ENCODE measurements at places on chromosomes 7 and 10.

- no peak for DNase-seq
Measured at GRCh38 chr7:29196191-29196590, 1.6 kb downstream of the CHN2 start.

DNA sequence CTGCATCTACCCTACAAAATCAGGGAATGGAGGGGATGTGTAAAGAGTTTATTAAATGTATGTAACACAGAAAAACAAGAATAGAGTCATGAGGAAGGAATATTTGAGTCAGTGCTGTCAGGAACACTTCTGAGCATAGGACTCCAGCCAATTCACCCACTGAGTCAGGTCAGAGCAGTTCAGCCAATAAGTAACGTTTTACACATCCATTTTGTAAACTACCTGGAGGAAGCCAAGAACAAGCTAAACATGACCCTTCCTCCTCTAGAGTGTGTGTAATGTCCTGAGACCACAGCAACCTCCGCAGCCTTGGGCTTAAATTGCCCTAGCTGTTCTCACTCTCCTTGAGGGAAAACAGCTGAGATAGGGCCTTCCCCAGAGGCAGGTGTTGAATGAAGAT lies 691.5 kb upstream of the LRRN3 start:
- no peak for DNase-seq

DNA sequence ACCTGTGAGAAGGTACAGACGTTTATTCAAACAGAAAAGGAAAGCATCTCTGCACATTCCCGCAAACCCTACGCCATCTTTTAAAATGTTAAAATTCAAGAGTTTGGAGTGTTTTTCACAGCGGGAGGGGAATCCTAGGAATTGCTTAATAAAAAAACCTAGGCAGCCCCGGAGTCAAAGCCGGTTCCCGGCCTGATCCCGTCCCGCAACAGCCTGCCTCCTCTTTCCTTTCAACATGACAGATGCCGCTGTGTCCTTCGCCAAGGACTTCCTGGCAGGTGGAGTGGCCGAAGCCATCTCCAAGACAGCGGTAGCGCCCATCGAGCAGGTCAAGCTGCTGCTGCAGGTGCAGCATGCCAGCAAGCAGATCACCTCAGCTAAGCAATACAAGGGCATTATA lies 123.0 kb upstream of the VSTM2A start:
- no peak for DNase-seq

DNA sequence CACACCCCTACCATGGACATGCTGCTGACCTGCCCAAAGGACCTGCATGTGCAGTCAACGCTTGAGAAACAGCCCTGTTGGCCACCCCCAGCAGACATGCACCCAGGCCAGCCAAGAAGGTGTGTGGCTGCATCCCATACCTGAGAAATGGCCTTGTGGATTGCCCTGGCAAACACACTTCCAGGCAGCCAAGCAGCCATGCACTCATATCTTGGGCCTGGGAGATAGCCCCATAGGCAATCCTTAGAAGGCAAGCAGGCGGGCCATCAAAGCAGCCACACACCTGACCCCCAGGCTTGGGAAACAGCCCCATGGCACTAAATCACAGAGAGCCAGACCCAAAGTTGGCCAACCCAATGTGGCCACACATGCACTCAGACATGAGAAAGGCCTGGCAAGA lies 4.9 kb upstream of the AKR1B1 start:
- DNase-seq, result no peak

GRCh38 chr7:128890306-128891109 lies 20.0 kb downstream of the KCP start:
- DNase-seq, result no peak

GRCh38 chr10:111821871-111822270 lies 361.7 kb downstream of the GPAM start:
- no peak for DNase-seq

DNA sequence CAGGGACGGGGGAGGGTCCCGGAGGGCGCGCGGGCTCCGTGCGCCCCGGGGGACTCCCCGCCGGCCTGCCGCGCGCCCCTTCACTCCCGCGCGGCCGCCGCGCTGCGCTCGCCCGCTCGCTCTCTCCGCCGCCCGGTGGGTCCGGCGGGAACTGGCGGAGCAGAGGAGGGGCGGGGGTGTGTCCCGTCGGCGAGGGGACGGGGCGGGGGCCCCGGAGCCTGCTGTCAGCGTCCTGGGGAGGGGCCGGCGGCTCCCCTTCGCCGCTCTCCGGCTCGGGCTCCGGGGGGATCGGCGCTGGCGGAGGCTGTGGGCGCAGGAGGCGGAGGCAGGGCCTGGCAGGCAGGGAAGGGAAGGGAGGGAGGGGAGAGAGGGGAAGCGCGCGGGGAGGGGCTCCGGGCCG lies at the start of gene SH3PXD2A:
TSS of gene SH3PXD2A (minus strand) at position 153 of the 400 bp plus-strand sequence. CDS start 310 bp downstream, outside the sequence.
- no peak for DNase-seq

DNA sequence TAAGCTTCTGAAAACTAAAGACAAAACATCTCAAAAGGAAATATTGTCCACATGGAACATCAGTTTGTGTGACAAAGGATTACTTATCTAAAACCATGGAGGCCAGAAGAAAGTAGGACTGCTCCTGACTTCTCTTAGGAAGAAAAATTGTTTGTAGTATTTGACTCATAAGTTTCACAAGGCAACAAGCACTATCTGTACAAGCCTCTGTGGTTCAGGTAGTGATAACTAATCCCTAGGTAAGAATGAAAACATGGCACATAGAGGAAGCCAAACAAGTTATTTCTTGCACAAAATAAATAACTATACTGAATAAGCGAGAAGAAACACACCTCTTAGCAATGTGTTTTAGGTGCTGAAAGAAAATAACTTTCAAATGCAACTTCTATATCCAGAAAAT lies 30.3 kb downstream of the TFPI2 start:
- no peak for DNase-seq

DNA sequence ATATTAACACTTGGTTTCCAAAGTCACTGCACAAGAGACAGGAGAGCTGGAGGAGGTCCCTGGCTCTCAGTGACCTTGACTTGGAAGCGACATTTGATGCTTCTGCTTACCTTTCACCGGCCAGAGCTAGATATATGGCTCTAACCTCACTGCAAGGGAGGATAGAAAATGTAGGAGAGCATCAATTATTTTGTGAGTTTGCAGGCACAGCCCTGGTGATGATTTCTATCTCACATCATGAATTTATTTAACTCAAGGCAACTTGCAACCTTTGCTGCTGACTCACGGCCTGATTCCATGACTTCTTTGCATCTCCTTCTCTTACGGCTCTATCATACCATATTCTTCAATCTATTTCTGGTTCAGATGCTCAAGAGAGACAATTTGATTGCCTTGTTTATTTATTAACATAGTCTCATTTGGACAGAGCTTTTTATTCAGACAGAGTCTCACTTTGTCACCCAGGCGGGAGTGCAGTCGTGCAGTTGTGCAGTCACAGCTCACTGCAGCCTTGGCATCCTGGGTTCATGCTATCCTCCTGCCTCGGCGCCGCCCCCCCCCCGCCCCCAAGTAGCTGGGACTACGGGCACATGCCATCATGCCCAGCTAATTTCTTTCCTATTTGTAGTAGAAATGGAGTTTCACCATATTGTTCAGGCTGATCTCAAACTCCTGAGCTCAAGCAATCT lies 196.0 kb downstream of the REEP3 start:
- no peak for DNase-seq

GRCh38 chr7:45173596-45174327 lies 16.2 kb downstream of the RAMP3 start:
- no peak for DNase-seq

GRCh38 chr7:50649259-50649885 lies 84.2 kb upstream of the DDC start:
- no peak for DNase-seq

GRCh38 chr10:29482591-29483431 lies 152.0 kb downstream of the SVIL start:
- DNase-seq, result no peak

DNA sequence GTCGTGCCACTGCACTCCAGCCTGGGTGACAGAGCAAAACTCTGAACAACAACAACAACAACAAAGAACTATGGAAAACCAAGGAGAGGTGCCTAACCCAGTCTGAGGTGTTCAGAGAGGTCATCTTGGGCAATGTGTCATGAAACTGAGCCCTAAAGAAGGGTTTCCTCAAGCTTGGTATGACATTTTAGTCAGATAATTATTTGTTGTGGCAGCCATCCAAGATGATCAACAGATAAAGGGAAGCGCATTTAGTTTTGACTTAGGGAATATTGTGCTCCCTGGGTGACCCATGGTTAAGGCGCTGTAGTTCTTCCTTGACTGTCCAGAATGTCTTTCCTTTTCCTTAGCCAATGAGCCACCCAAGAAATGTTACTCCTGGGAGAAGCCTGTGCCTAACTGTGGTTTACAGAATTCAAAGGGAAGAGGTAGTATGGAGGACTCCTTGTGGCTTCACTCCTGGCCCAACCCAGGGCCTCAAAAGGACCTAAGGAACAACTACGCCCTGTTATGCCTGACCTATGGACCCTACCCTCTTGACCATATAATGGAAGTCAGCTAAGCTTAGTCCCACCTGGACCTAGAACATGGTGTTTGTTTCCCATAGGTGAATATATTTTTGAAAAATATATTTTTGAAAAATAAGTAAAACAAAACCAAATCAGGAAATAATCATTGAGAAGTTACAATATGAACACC lies 42.4 kb downstream of the TPST1 start:
- DNase-seq, result peak; percentile 81

DNA sequence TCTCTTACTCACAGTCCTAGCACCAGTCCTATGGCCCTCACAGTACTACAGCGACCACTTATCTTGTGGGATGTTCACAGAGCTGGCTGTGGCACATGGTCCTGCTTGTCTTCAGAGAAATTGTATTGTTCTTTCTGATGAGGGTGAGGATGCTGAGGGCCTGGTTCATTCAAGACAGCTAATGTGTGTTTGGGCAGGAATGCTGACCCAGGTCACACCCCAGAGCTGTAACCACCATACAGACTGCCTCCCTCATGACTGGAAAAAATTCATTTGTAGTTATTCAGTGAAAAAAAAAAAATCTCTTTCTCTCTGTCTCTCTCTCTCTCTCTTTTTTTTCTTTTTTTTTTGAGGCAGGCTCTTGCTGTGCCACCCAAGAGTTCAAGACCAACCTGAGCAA lies 83.5 kb downstream of the KLF6 start:
- no peak for DNase-seq

All from LNCaP clone FGC (cell line).